ENCODE measurements at places on chromosomes 2 and 18.

GRCh38 chr2:228401065-228401912, 219.8 kb upstream of the SPHKAP start:
- no peak for DNase-seq

GRCh38 chr2:189613077-189613636, 32.6 kb upstream of the SLC40A1 start:
- no peak for DNase-seq

DNA sequence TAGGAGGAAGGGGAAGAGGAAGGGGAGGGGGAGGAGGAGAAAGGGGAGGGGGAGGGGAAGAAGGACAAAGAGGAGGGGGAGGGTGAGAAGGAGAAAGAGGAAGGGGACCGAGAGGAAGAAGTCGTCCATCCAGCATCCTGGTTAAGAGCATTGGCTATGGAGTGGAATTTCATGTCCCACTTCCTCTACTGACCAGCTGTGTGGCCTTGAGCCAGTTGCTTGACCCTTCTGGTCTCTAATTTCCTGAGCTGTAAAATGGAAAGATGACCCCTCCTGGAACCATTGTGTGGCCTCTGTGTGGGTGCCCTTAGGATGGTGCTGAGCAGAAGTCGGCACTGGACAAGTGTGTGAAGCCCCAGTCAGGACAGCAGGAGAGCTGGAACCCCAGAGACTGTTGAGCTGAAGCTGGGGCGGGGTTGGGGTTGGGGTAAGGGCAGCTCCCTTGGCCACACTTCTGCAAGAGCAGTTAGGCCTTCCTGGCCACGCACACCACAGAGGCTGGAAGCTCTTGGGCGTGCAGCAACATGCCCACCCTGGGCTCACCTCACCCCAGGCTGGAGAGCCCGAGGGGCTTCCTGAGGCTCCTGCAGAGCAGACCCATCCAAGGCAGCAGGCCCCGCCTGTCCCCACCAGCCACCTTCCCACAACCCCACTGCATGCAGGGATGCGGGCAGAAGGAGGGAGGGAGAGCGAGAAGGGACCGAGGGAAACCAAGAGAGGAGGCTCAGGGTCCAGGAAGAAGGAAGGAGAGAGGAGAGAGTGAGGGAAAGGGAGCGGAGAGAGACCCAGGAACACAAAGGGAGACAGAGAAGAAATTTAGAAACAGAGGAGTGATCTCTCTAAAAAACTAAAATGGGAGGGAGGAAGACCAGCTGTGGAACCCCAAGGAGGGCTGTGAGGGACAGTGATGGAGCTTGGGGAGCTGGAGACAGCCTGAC, 16.2 kb downstream of the ADRA2B start:
- no peak for DNase-seq

GRCh38 chr2:201661366-201661765, 18.1 kb upstream of the TMEM237 start:
- DNase-seq: no peak

GRCh38 chr2:159199236-159199635, 87.3 kb downstream of the WDSUB1 start:
- DNase-seq: no peak

DNA sequence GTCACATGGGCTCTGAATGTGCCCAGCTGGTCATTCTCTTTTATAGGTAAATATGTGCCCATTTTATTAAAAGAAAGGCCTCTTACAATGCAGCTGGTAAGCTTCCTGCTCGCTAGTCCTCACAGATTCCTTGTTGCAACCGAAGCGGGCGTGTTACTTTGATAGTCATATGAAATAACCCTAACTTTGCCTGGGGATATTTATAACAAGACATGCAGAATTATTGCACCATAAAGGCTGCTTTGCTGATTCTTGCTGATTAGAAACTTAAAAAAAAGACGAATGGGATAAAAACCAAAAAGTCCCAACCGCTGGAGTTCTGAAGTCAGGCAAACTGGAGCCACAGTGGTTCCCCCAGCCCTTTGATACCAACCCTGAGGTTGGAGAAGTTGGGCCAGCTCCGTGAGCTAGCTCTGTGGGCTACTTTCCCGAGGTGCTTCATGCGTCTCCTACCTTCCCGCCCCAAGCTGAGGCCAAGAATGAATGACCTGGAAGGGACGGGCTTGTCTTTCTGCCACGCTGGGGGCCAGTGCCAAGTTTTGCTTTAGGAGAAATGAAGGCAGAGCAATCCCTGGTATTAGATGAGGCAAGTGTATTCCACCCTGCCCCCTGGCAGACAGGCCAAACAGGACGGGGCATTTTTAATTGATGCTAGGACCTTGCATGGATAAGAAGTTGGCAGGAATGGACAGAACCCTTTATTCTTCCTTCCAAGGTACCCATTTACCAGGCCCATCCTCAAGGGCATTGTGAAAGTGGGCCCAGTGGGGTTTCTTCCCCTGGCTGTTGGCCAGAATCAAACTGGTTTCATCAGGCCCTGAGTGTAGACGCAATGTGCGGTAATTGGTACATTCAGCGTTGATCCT, 140.4 kb downstream of the KCTD1 start:
- DNase-seq: no peak
